ENCODE measurements at places on chromosomes 3 and 15. TPM values are rescaled to one million over a fixed set of nuclear protein-coding genes. Genes with fewer than 3 reads are reported as not detected.

Gene GOLGA8S
- total RNA-seq: not detected

- no peak for DNase-seq
These were observed 357.9 kb downstream of the LSAMP start for GRCh38 chr3:116087426-116087825.

Gene RYR3
- total RNA-seq: not detected

- DNase-seq: no peak
These were observed 890.6 kb upstream of the NR2F2 start for GRCh38 chr15:95439922-95440376.

GRCh38 chr3:173552526-173552925 lies 155.0 kb downstream of the NLGN1 start:
- DNase-seq: no peak

GRCh38 chr15:69653846-69654245 lies 201.2 kb downstream of the RPLP1 start:
- no peak for DNase-seq

DNA sequence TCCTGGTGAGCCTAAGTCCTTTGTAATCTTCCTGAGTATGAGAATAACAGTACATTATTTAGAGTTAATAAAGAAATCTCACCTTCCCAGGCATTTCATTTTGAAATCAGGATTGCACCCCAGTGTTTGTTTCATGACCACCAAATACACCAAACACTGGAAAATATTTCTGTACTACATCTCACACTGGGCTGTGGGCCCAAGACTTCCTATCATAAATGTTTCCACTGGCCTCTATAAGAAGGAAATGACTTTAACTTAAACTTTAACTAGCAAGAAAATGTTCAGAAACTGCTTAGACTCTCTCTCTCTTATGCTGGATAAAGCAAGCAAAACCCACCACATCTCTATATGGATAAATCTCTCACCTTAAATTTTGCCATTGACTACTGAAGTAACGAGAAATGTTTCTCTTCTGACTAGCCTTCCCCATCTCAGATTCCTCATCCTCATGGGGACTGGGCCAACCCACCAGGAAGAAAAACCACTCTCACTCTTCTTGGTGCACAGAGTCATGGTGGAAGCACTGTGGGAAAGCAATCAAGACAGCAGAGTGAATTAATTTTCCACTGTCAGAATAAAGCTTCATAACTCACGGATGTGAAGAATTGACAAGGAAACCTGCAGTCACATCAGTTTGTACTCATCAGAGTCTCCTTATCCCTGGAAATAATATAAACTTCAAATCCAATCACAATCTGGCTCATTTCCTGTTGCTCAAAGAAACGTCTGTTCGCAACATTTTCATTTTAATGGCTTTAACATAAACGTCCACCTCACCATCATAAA lies 859.6 kb downstream of the EPHA3 start:
- no peak for DNase-seq

- no peak for DNase-seq
These were observed 3.3 kb upstream of the MTHFS start for GRCh38 chr15:79900087-79900486.

Gene DLEC1
- total RNA-seq: not detected

DNA sequence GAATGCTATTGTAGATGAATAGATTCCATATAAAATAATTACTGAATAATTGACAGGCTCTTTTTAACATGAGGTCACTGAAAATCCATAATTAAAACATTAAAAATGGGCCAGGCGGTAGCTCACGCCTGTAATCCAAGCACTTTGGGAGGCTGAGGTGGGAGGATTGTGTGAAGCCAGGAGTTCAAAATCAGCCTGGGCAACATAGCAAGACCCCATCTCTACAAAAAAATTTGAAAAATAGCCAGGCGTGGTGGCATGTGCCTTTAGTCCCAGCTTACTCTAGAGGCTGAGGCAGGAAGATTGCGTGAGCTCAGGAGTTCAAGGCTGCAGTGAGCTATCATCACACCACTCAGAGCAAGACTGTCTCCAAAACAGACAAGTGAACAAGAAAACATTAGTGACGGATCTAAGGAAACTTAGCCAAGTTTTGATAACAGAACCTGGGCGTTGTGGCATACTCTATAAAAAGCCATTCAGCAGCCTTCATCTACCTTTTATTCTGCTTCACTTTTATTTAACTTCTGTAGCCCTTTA lies 110.5 kb downstream of the KLHL25 start:
- DNase-seq: no peak

DNA sequence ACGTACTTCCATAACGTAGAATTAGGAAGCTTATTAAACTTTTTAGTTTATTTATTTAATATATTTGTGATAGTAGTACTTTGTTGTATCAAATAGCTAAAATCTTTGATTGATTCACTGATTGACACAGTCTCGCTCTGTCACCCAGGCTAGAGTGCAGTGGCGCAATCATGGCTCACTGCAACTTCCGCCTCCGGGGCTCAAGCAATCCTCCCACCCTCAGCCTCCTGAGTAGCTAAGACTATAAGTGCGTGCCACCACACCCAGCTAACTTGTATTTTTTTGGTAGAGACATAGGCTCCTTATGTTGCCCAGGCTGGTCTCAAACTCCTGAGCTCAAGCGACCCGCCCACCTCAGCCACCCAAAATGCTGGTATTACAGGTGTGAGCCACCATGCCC lies 5.7 kb downstream of the APH1B start:
- no peak for DNase-seq

Gene MUC13
- 0.04 TPM for total RNA-seq

- no peak for DNase-seq
These were observed 23.9 kb upstream of the XIRP1 start for GRCh38 chr3:39216176-39216790.

GRCh38 chr3:156665291-156665690 lies 9.1 kb upstream of the TIPARP start:
- no peak for DNase-seq

DNA sequence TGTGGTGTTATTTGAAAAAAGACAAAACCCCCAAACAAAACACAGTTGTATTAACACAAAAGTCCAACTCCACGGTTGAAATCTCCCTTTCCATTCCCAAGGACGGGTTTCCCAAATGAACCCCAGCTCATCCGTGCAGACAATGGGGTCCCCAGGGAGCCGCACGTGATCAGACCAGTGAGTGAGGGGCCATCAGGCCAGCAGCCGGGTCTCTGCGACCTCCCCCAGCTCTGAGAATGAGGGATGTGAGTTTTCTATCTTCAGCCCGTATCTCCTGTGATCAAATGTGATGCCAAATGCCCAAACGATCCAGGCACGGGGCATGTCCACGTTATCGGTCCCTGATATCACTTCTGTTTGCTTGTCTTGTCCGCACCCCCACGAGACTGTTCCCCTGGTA lies 138.0 kb downstream of the OPA1 start:
- no peak for DNase-seq

Gene SAXO2
- total RNA-seq: 1.5 TPM

GRCh38 chr3:56260262-56260661 lies 208.0 kb downstream of the ERC2 start:
- no peak for DNase-seq

- no peak for DNase-seq
These were observed 32.2 kb downstream of the GPD1L start for GRCh38 chr3:32138545-32139104.

All from HepG2 (cell line).